Epithelial cell of proximal tubule (primary cell): ENCODE measurements at places on chromosomes 5 and 9. TPM values are rescaled to one million over a fixed set of nuclear protein-coding genes. Genes with fewer than 3 reads are reported as not detected.

- DNase-seq, result no peak
These were observed 49.5 kb downstream of the CAMSAP1 start for GRCh38 chr9:135857843-135858242.

DNA sequence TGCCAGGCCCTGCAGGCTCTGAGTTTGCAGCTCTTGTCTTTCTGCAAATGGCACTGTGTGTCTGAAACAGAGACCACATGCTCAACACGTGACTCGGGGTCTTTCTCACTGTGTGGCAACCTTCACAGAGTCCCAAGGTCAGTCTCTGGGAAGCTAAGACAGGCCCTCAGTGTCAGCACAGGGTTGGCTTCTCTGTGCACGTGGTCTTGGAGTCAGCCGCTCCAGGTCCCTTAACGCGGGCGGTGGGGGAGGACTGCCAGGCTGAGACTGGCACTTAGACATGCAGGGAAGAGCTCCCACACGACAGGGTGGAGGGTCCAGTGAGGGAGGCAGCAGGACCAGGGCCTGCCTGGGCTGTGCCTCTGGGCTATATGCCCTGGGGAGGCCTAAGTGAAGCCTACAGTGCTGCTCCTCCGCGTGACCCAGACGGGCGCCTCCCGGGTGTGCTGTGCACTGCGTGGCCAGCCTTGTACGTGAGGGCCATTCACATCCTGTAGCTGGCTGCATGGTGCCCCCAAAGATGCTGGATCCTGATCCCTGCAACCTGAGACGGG is 76.8 kb downstream of the ADAMTS2 start:
- DNase-seq, result no peak

DNA sequence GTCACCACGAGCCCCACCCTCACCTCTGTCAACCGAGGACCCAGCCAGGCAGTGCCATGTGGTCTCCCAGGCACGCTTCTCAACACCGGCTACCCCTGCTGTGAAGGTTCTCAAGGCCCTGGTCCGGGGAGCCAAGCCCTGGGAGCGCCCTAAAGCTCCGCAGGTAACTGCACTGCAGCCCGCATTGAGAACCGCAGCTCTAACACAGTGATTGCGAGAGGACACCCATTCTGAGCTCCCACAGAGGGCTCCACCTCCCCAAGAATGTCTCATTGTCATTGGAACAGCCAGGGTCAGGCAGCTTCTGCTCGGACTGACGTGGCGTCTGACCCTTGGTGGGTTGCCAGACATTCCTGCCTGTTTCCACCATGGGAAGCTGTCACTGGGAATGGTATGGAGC is 88.3 kb downstream of the ANKRD33B start:
- DNase-seq, result no peak

FOXD1 gene
- 26.8 and 30.0 TPM in 2 replicates for total RNA-seq

GRCh38 chr9:3732077-3733038 is 206.6 kb upstream of the RFX3 start:
- peak; percentile 72 for DNase-seq

- DNase-seq, result no peak
These were observed 71.8 kb upstream of the NFIL3 start for GRCh38 chr9:91495450-91495849.

NRG2 gene
- total RNA-seq, result 0.43 and 1.5 TPM in 2 replicates

SUSD3 gene
- 1.4 and 2.9 TPM in 2 replicates for total RNA-seq

DNA sequence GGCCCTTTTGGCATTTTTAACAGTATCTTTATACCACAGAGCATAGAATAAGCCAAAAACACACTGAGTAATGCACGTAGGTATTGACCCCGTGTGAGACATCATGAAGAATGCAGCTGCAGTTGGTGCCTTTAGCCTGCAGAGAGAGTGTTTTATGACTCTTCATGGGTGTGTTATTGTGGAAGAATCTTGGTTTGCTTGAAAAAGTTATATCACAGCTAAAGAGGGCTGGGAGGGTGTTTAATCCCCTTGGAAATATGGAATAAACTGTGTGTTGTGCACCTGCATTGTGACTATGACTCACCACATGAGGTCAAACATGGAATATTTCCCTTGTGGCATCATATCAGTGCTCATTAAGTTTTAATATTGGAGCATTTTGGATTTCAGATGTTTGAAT is 458.7 kb downstream of the CDH9 start:
- no peak for DNase-seq

PCDHGA4 gene
- total RNA-seq, result 0.22 and 0.92 TPM in 2 replicates

- no peak for DNase-seq
These were observed 241.5 kb downstream of the AUH start for GRCh38 chr9:91120200-91120599.

- no peak for DNase-seq
These were observed 174.9 kb downstream of the ROR2 start for GRCh38 chr9:91775011-91775707.

- no peak for DNase-seq
These were observed 283.5 kb upstream of the C9orf72 start for GRCh38 chr9:27856748-27857147.

FASTKD3 gene
- total RNA-seq, result 8.4 and 17.9 TPM in 2 replicates

FOXD4L6 gene
- total RNA-seq, result not detected in 2 replicates

- DNase-seq, result no peak
These were observed 1.1 kb downstream of the CD14 start for GRCh38 chr5:140631831-140632365.

- DNase-seq, result no peak
These were observed 8.0 kb upstream of the MAMDC2 start for GRCh38 chr9:70035691-70036090.

DNA sequence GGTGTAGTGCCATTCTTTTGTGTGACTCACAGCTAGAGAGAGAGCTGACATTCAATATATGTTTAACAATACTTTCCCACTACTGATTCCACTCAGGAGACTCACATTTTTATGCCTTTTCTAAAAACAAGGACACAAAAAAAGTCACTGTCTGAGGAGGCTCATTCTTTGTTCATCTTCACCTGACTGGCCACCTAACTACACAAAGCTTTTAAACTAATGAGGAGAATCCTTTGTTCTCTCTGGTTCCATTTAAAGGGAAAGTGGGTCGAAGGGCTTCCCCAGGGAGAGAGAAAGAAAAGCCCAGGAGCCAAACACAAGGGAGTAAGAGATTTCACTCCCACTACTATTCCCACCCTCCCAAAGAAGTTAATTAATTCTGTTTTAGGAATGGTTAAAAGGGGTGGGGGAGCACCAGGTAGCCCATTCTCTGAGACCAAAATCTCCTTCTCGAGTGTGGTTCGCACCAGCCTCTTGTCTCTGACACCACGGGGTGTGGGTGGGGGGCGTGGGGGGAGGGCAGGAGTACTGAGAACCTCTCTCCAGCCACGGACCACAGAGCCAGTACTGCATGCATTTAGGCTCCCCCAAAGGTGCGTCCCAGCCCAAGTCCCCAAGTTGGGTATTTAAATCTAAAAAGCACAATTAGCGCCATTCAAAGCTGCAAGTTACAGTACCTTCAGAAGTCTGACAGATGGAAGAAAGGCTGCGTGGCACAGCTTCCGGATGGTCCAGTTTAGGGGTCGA is 747 bp downstream of the TRPM3 start:
- DNase-seq, result no peak

DNA sequence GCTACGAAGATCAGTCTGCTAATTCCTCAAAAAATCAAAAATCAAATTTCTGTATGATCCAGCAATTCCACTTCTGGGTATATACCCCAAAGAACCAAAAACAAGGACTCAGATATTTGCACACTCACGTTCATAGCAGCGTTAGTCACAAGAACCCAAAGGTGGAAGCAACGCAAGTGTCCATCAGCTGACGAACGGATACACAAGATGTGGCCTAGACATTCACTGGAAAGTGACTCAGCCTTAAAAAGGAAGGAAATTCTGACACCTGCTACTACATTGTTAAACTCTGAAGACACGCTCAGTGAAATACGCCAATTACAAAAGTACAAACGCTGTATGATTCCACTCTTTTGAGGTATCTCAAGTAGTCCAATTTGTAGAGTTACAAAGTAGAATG is 93.3 kb downstream of the OTULIN start:
- no peak for DNase-seq

BTNL8 gene
- not detected in 2 replicates for total RNA-seq

GRCh38 chr9:138112791-138113600 is 235.4 kb downstream of the CACNA1B start:
- DNase-seq, result no peak

GRCh38 chr9:109765830-109766229 is 14.2 kb upstream of the PALM2AKAP2 start:
- no peak for DNase-seq

LCN15 gene
- total RNA-seq, result not detected in 2 replicates

TSSK1B gene
- total RNA-seq, result not detected in 2 replicates

- DNase-seq, result no peak
These were observed 396.1 kb upstream of the PAPPA start for GRCh38 chr9:115757461-115757860.

ENTPD2 gene
- 0.87 TPM in 1 of 2 replicates, not detected in the other for total RNA-seq

DNA sequence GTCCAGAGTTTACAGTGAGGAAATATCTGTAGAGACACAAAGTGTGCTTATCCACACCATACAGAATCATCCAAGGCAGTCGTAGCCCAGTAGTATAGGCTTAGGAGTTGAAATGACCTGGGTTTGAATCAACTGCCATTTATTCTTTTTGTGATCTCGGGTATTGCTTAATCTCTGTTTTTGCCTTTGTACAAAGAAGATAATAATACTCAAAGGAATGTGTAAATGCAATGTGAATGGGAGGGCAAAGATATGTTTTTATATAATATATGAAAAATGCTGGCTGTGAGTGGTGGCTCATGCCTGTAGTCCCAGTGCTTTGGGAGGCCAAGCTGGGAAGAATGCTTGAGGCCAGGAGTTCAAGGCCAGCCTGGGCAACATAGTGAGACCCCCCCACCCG is 141.1 kb downstream of the SPATA31D1 start:
- no peak for DNase-seq

PGGT1B gene
- 4.6 and 5.4 TPM in 2 replicates for total RNA-seq

- DNase-seq, result no peak
These were observed 47.2 kb downstream of the BICD2 start for GRCh38 chr9:92717201-92718085.

DNA sequence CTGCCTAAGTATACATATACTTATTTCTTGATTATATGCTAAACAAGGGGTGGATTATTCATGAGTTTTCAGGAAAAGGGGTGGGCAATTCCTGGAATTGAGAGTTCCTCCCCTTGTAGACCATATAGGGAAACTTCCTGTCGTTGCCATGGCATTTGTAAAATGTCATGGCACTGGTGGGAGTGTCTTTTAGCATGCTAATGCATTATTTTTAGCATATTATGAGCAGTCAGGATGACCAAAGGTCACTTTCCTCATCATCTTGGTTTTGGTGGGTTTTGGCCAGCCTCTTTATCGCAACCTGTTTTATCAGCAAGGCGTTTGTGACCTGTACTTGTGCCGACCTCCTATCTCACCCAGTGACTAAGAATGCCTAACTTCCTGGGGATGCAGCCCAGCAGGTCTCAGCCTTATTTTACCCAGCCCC is 80.9 kb downstream of the ALDH7A1 start:
- no peak for DNase-seq

DNA sequence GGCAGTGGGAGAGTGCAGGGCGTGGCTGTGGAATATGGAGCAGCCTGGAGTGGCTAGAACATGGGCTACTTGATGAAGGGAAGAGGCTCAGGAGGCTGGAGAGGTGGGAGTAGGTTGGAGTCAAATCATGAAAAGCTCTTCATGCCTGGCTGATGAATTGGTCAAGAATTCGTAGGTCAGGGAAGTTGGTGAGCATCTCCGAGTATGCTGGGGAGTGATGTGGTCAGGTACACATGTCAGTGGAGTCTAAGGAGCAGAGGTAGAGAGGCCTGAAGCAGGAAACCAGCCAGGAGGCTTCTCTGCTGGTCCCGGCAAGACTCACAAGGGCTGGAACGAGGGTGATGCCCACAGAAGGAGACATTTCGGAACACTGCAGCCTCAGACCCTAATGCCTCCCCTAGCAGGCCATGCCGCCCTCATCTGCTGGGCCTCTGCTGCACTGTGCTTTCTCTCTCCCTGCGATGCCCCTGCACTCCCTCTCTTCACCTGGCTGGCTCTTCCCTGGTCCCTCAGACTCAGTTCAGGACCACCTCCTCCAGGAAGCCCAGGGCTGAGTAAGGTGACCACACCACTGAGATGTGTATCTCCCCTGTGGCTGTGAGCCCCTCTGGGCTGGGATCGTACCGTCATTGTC is 33.6 kb downstream of the TMOD1 start:
- DNase-seq, result no peak

SPINK14 gene
- total RNA-seq, result not detected in 2 replicates

DNA sequence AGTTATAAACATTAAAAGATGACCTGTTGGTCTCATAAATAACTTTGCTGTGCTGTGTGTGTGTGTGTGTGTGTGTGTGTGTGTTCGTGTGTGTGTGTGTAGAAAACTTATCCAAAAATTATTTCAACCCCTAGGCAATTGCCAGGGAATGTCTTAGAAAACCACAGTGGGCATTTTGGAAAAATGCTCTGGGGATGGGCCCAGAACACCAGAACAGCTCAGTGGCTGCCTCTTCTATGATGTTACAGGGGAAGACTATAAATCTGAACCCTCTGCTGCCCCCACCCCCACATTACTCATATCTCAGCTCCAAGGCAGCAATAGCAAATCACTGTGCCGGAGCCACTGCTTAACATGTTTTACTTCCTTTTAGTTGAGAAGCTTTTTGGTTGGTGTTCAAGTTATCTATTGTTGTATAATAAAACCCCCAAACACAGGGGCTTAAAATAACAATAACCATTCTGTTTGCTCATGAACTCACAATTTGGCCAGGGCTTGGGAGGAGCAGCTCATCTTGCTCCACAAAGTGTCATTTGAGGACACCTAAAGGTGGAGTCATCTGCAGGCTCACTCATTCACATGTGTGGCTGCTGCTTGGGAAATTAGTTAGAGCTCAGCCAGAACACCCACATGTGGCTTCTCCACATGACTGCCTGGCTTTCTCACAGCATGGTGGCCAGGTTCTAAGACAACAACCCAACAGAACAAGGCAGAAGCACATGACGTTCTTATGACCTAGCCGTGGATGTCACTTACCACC is 40.4 kb downstream of the ACTBL2 start:
- peak; percentile 83 for DNase-seq

- DNase-seq, result peak; percentile 12
These were observed 297.1 kb downstream of the KCTD16 start for GRCh38 chr5:144467792-144468191.

DNA sequence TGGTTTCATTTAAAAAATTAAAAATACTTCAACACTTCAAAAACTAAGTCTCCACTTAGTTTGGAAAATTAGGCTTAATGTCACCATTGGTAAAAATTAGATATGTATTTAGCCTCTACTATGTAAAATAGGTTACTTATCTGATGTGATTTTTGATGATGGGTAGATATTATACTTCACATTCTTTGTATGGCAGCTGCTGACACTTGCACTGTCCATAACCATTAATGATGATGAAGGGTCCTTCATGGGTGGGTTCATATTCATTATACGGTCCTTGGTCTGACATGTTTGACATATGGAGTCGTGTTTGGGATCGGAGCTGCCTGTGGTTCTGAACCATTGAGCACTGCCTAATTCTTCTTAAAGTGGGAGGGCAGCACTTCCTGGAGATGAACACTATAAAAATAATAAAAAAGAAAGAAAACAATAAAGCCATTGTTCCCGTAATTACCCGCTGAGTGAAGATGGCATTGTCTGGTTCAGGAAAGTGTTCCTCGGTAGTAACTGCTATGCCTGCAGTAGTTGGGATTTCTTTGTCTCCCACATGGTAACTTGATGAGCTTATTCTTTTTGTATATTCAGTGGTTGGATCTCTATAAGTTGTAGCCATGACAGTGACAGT is 2.2 kb downstream of the LRRTM2 start:
- DNase-seq, result no peak
